ENCODE measurements at places on chromosomes 5 and 9. TPM values are rescaled to one million over a fixed set of nuclear protein-coding genes. Genes with fewer than 3 reads are reported as not detected.

DNA sequence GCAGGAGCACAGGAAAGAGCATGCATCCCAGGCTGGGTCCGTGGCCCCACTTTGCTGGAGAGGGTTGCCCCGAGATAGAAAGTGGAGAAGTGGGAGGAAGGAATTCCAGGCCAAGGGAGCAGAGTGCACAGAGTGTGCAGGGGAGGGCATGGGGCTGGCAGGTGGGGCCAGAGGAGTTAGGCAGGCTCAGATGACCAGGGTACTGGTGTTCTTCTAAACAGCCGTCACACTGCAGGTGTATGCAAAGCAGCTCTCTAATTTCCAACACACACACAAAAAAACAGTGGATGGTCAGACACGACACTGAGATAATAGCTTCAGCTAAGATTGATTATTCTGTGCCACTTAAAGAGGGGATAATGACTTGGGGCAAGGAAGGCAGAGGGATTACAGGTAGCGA is 212.2 kb downstream of the MTRR start:
- DNase-seq, result no peak

DNA sequence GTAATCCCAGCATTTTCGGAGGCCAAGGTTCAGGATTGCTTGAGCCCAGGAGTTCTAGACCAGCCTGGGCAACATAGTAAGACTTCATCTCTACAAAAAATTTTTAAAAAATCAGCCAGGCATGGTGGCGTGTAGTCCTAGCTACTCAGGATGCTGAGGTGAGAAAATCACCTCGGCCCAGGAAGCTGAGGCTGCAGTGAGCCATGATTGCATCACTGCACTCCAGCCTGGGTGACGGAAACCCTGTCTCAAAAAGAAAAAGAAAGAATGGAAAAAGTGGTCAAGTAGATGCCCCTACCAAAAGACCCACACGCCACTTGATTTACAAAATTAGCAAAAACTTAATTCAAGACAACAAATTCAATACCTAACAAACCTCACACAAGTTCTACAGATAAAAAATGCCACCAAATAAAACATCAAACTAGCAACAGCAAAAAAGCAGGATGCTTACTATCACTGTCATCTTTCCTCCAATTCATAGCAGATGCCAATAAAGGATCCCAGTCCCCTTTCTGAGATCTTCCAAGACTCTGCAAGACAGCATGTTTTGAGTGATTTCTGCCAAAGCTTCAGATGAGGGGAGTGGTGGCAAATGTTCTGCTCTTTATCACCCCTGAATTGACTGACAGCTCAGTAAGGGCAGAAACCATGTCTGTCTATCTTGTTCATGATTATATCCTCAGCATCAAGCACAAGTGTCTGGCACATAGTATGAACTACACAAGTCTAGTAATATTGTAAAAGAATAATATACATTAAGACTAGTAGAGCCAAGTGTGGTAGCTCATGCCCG is 34.2 kb upstream of the TESK1 start:
- no peak for DNase-seq

DNA sequence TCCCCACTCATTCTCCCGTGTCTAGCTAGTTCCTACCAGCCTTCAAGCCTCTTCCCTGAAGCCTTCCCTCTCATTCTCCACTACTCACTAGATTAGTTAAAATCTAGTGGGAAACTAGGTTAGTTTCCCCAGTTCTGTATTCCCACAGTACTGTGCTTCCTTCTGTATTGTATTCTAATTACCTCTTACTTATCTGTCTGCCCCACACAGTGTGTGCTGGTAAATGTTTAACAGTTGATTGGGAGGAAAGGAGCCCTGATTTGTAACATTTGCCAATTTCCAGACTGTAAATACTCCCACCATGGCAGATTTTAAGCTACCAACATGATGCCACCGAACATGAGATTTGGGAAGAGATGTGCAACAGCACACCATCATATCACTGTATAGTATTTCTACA is 8.3 kb downstream of the KLHL3 start:
- DNase-seq, result no peak

- DNase-seq, result no peak
Observed at GRCh38 chr9:4661165-4661564, 929 bp upstream of the PLPP6 start.

DNA sequence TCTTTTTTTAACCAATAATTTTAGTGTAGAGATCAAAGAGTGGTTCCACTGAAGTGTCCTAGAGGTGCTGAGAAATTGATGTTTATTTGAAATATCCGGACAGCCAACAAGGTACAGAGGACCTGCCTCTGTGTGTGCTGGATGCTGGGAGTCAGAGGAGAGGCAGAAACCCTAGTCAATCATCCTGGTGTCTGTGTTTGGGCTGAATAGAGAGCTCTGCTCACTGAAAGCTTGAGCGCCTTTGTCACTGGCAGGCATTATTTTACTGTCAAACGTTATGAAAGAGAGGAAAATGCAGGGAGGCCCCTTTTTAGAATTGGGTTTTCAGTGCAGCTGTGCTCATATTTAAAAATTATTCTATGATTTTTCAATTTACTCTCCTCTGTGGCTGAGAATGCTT is 480.3 kb upstream of the TYRP1 start:
- DNase-seq, result no peak

DNA sequence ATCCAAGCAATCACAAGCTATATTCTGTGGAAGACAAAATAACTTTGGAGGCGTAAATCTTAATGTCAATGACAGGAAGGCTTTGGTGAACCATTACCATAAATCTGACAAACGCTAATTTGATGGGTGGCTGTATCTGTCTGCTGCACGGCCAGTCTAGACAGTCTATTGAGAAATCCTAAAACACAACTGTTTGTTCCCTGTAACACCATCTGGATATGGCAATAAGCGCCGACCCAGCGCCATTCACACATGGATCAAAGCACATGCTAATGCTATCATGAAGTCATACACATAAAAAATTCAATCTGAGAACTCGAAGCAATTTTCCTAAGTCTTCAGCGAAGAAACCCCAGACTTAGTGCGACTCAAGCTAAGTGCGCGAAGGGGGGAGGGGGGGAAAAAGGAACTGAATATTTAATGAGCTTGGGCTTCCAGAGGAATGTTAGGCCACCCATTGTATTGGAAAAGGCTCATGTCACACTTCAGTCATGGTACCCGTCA is 95.1 kb downstream of the ARL15 start:
- no peak for DNase-seq

DNA sequence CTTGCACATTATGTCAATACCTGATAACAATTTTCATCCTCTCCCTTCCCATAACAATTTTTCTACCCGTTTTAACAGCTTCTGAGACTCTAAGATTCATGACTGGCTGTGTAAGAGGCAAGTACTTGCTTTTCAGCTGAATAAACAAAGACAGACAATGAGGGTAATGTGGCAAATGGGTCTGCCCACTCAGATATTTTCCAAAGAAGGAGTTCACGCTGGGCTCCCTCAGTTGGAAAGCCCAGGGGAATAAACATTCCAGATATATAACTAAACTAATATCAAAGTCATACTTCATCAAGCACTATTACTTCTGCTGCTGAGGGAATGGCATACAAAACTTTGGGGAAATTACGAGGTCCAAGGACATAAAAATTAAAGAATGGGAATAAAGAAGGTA is 24.4 kb downstream of the MEGF9 start:
- no peak for DNase-seq

- DNase-seq, result no peak
Observed at GRCh38 chr9:92187989-92188714, 72.9 kb upstream of the SPTLC1 start.

DNA sequence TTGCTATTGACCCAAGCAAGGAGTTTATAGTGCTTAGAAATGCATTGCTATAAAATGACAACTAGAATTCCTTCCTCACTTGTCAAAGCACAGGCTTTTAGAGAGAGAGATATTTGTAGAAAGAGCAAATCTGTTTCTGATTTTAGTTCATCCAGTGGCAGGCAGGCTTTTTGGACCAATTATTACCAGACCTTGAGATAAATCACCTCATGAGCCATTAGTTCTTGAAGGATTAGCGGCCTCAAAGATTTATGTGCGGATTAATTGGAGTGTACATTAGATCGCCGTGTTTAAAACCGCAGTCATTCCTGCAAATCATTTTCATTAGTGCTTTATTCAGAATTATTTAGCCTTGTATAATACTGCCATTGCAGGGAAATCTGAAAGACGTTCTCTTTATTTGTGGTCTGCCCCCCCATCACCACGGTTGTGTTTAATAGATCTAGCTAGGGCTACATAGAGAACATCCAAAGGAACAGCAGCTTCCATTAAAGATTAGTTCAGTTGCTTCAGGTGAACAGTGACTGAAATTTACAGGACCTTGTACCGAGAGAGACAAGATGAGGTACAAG is 28.8 kb upstream of the TJP2 start:
- DNase-seq, result no peak

The CCDC152 gene
- 5.0 TPM for total RNA-seq

The GPRIN1 gene
- total RNA-seq, result 27.2 TPM

Measured in dorsolateral prefrontal cortex (tissue), 122 donors.